GM19239 (cell line): ENCODE measurements at places on chromosomes 2 and 18.

DNA sequence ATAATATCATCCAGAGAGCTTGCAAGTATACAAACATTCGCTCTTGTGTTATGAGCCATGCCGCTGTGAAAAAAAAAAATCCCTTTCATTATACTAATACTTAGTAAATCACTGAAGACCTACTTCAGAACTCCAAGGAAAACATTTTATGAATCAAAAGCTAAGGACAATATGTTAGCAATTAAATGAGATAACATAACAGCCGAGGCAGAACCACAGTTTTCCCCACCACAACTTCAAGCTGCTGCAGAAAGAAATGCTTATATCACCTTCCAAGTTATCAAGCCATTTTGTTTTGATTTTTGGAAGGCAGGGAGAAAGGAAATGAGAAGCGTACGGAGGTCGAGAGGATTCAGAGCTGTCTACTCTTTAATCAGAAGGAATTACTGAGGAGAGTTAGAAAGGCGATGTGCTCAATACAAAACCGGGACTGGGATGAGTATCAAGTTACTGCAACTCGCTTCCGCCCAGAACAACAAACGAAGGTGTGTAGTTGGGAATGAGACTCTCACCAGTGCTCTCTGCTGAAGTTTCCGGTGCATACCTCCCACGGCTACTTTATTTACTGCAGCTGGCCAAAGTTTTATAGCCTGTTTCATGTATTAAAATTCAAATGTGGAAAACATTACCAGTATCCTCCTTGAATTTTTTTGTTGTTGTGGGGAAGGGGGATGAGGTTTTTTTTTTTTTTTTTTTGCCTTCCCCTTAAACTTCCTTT lies 292.2 kb upstream of the CCDC68 start:
- DNase-seq: no peak

DNA sequence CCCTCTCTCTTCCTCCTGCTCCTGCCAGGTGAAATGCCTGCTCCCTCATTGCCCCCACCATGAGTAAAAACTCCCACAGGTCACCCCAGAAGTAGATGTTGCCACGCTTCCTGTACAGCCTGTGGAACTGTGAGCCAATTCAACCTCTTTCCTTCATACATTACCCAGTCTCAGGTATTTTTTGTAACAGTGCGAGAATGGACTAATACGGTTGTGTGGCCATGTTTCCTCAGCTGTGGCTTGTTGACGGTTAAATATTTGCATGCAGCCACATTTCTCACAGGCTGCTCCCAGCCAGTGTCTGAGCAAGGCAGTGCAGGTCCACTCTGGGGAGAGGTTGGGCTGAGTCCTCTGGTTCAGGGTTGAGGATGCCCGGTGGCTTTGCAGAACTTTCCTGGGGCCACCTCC lies 27.8 kb upstream of the COPS8 start:
- DNase-seq: peak; percentile 30

- DNase-seq: no peak
Observed at GRCh38 chr2:118803012-118803411, 44.4 kb downstream of the EN1 start.

- DNase-seq: no peak
Observed at GRCh38 chr18:44852818-44853217, 172.1 kb downstream of the SETBP1 start.

DNA sequence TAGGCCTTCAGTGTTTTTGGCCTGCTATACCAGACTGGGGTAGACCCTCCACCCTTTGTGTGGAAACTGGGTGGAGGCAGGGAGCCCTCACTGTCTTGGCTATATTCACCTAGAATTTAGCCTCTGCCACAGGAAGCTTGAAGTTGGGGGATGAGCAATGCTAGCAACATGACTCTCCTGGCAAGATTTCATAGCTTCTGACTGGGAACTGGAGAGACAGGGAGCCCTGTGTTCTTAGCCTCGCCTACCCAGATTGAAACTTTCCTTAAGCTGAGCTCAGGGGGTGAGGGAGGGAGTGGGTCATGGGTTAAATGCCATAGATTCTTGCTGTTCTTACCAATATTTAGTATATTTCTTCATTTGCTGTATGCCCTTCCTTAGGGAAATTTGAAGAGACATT lies 46.8 kb upstream of the FAM98A start:
- DNase-seq: no peak

DNA sequence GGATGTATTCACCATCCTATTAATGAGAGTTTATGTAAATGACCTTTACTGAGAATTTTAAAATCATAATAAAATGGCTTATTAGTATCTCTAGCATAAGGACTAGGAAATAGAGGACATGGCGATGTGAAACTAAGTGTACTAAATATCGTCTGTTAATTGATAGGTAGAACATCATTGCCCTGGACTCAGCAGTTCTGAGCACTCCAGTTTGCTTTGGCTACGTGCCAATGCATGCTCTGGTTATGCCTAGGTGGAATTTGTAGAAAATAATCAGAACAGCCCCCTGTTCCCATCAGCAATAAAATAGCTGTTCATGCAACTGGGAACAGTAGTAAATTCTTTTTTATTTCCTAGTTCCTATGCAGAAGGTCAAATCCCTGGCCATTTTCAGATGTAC lies 247.8 kb downstream of the DOK6 start:
- DNase-seq: no peak

- DNase-seq: no peak
Observed at GRCh38 chr2:233419602-233420391, 65.5 kb downstream of the DGKD start.

- no peak for DNase-seq
Observed at GRCh38 chr2:112593736-112594135, 9.3 kb downstream of the CHCHD5 start.

DNA sequence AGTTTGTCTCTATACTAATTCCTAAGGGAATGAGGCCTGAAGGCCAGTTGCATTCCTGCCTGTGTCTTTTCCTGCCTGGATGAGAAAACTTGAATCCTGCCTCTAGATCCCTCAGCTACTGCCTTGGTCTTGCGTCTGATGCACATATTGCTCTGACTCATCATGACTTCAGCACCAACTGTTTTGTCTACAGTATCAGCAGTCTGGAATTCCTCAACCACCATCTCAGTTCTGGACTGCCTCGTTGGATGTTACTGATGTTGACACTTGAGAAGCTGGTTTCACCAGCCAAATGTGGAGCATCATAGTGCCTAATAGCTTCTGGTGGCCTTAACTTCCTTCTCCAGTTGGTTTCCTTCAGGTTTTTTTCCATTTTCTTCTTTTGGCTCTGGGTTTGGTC lies 211.0 kb downstream of the CTNNA2 start:
- no peak for DNase-seq

DNA sequence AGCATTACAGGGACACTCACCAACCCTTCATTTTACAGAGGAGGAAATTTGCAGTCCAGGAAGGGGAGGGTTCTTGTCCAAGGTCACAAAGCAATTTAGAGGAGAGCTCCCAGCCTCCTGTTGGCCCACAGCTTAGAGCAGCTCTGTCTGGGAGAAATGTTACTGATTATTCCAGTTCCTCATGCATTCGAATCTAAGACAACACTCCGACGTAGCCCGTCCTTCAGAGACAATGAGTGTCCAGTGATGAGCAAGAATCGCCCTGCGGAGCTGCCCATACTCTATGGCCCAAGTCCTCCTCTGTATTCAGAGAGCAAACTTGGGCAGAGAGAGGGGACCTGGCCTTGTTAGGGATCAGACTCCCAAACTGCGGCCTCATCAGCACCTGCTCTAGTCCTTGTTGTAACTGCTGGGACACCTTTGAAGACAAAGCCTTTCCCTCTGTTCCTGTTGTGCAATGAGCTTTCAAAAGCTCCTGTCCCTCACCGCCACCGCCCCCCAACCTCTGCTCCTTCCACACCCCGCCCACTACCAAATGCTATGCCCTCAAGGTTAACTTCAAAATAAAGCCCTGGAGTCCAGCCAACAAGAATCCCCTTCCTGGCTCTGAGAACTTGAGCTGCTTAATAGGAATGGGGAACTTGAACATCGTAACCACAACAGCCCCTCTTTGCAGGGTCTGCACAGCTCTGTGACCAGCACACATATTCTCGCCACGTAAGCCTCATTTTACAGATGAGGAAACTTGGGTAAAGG lies 234.8 kb upstream of the SMAD2 start:
- no peak for DNase-seq
